ENCODE measurements at places on chromosomes 2 and 18.
A peak's percentile ranks its signal among the peaks of the same experiment; 100 is the strongest.

DNA sequence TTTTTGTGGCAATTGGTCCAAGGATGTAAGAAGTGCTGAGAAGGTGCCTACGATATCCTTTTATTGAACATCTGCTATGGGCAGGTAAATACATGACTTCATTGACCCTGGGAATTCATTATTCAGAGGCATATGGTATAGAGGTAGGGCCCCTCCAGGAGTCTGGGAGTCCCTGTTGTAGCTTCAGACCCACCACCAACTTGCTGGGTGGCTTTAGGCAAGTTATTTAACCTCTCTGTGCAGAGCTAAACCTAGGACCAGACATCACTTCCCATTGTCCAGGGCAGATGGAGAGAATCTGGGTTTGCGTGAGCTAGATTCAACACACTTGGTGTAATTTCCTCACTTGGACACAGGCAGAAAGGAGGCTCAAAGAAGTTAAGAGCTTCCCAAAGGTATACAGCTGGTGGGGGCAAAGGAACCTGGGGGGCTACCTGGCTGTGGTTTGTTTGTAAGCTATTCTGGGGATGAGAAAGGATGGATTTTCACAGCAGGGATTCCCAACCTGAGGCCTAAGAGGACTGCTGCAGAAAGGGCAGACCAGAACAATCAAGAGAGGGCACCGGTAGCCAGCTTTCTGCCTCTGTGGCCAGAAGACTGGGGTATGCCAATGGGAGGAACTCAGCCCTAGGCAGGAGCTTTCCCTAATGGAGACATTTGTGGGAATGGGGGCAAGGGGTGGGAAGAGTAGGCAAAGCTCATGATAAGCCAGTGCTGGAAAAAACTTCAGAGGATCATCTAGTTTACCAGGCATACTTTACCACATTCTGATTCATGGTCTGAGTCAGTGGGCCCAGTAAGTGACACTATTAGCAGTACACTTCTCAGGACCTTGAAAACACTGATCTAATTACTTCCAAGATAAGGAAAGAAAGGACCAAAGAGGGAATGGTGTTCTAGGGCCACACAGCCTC is 102.7 kb upstream of the SMAD2 start:
- no peaks in the 10 kb centered on the region for H3K4me1 ChIP-seq
- H3K27ac ChIP-seq: no peak overlapping the region
- no peak overlapping the region for H3K4me3 ChIP-seq
- no peaks in the 10 kb centered on the region for H3K27me3 ChIP-seq
- no peaks in the 10 kb centered on the region for H3K36me3 ChIP-seq

DNA sequence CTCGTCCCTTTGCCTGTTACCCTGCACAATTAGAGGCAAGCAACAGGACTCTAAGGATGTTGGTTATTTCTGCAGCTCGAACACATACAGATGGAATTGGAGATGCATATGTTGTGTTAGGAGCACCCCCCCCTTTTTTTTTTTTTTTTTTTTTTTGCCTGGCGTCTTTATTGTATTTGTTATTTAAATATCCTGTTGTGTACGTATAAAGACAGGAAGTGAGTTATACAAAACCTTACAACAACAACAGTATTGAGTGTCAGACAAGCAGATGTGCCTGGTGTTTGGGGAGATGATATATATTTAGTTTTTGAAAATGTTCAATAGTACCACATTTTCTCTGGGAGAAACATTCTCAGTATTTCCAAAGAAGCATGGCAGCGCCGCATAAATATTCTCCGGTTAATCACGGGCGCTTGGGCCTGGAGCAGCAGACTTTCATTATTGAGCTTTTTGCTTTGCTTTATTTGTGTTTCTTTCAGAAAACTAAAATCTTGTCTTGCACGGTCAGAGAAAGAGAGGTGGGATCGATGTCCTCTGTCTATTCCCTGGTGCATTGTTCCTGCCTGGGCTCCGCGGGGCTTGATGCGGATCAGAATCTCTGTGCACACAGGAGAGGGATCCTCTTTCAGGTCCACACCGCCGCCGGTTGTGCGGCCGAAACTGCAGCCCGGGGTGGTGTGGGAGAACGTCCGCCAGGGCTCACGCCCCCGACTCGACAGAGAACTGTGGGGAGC is 23.2 kb upstream of the ZNF516 start:
- peak overlapping the region; percentile 40 for H3K4me3 ChIP-seq
- H3K27me3 ChIP-seq: peaks cover 14% of the 10 kb centered on the region
- no peak overlapping the region for H3K27ac ChIP-seq
- H3K36me3 ChIP-seq: no peaks in the 10 kb centered on the region

- H3K4me3 ChIP-seq: no peak overlapping the region
- no peaks in the 10 kb centered on the region for H3K4me1 ChIP-seq
Observed at GRCh38 chr2:82411071-82411470, 2048.0 kb downstream of the SUCLG1 start.

- no peaks in the 10 kb centered on the region for H3K36me3 ChIP-seq
- peaks cover 48% of the 10 kb centered on the region for H3K27me3 ChIP-seq
- DNase-seq: no peak
- H3K4me3 ChIP-seq: peak overlapping the region; percentile 65
- no peak overlapping the region for H3K27ac ChIP-seq
Observed at GRCh38 chr2:65436824-65437221, 4.4 kb upstream of the SPRED2 start.

- no peak overlapping the region for H3K4me3 ChIP-seq
- H3K27me3 ChIP-seq: no peaks in the 10 kb centered on the region
- H3K4me1 ChIP-seq: peaks cover 65% of the 10 kb centered on the region
- no peak for DNase-seq
- H3K27ac ChIP-seq: no peak overlapping the region
- peaks cover 5% of the 10 kb centered on the region for H3K36me3 ChIP-seq
Observed at GRCh38 chr2:233412405-233412804, 58.1 kb downstream of the DGKD start.

- peaks cover 47% of the 10 kb centered on the region for H3K4me1 ChIP-seq
- H3K27me3 ChIP-seq: no peaks in the 10 kb centered on the region
- H3K27ac ChIP-seq: no peak overlapping the region
- DNase-seq: no peak
- H3K36me3 ChIP-seq: no peaks in the 10 kb centered on the region
Observed at GRCh38 chr18:2992995-2993877, 19.7 kb downstream of the LPIN2 start.
